ENCODE measurements at places on chromosomes 6 and 20.
A peak's percentile ranks its signal among the peaks of the same experiment; 100 is the strongest.

DNA sequence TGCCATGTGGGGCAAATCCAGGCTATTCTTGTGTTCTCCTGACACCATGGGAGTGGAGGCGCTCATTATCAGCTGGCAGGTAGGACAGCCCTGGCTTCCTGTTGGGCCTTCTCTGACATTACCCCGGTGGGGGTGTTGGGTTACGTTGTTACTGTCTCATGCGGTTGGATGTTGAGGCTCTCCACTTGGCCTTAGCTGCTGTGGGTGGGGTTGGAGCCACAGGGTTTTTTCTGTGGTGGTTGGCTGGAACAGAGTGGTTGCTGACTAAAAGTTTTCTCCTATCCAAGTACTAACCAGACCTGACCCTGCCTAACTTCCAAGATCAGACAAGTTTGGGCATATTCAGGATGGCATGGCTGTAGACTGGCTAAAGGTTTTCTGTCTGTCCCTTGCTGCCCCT, 20.2 kb downstream of the RIPK1 start:
- no peak for DNase-seq

GRCh38 chr6:79570129-79571029, 33.1 kb upstream of the LCA5 start:
- DNase-seq: peak; percentile 45

DNA sequence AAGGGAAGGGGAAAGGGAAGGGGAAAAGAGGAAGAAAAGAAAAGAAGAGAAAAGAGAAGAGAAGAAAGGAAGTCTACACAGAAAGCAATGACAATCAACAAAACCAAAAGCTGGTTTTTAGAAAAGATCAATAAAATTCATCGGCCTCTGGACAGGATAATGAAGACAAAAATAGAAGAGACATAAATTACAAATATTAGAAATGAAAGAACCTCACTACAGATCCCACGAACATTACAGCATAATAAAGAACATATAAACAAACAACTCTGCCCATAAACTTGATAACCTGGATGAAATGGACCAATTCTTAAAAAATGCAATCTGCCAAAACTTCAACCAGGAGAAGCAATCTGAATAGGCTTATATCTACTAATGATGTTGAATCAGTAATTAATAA, 20.7 kb upstream of the ASF1A start:
- DNase-seq: no peak

- no peak for DNase-seq
Observed at GRCh38 chr20:22411286-22411626, 173.1 kb downstream of the FOXA2 start.

DNA sequence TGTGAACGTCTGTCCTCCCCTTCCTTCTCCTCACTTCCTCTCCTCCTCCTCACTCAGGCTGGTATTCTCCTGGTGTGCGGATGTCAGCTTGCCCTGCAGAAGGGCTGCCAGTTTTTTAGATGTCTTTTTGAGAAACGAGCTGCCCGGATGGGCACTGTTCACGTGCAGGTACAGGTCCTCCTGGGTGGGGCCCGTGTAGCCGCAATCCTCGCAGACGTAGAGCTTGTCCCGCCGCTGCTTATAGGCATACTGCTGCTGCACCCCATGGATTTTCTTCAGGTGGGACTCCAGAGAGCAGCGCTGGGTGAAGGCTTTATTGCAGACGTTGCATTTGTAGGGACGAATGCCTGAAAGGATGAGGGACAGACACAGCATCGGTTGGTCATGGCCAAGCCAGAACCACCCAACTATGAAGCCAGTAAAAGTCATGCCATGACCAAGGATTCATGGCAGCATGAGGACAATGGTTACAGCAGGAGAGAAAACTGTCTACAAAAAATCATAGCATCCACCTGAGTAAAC, 33.0 kb downstream of the OVOL2 start:
- no peak for DNase-seq

DNA sequence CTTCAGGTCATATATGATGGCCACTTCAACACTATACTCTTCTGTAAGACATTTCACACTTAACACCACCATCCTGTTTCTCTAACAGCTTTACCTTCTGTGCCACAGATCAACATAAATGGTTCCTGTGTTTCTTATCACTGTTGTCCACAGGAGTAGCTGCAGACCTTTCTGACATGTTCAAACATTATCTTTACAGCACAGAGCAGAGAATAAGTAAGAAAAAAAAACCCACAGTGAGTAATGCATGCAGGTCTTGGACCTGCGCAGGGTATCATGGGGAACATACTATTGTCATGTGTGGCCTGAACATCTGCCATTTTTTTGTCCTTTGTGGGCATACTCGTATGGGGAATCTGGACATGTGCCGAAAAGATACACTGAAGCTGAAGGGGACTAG, 161.9 kb downstream of the KIF16B start:
- no peak for DNase-seq

- DNase-seq: peak; percentile 16
Observed at GRCh38 chr6:135423649-135424128, 73.9 kb downstream of the AHI1 start.

- no peak for DNase-seq
Observed at GRCh38 chr20:33621717-33622400, 40.3 kb upstream of the C20orf144 start.

DNA sequence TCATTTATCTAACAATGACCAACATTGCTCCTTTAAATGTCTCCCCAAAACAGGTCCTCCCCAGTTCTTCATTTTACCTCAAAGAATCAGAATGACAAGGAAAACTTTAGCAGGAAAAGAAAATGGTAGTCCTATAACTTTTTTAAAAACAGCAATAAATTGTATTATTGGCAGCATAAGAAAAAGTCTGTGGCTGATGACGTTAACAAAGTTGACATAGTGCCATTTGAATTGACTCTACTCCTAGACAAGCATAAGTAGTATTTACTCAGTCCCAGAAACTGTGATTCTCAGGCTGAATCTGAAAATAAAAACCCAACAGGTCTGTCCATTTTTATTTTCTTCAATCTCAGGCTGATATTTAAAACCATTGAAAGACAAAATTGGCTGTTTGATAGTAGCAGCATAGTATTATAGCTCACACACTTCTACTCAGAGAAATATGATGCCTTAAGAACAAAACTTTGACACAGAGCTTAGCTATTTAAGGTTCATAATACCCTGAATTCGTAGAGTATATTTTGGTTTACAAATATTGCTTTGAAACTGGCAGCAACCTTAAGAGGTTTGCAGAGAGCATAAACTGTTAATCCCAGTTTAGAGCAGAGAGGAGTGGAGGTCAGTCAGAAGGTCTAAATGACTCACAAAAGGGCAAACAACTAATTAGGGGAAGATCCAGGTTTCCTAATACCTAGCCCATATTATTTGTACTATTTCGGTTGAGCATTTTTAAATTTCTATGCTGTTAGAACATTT, 35.0 kb upstream of the TENT5A start:
- DNase-seq: no peak

- DNase-seq: no peak
Observed at GRCh38 chr20:38046572-38046971, 13.0 kb downstream of the RPRD1B start.

- DNase-seq: no peak
Observed at GRCh38 chr20:47048054-47048453, 153.4 kb downstream of the EYA2 start.

DNA sequence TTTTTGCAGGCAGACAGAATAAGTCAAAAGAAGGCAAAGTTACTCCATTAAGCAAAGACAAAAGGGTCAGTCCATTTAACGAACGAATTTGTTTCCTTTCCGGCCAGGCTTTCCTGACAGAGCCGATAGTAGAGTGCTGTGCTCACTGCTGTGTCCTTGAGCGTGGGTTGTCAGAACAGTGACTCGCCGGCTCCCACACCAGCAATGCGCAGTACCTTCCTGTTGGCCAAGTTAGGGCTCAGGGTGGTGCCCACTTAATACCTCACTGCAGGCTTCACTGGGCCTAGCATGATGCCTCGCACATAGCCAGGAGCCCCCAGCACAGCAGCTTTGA, 294.7 kb downstream of the FOXC1 start:
- no peak for DNase-seq

DNA sequence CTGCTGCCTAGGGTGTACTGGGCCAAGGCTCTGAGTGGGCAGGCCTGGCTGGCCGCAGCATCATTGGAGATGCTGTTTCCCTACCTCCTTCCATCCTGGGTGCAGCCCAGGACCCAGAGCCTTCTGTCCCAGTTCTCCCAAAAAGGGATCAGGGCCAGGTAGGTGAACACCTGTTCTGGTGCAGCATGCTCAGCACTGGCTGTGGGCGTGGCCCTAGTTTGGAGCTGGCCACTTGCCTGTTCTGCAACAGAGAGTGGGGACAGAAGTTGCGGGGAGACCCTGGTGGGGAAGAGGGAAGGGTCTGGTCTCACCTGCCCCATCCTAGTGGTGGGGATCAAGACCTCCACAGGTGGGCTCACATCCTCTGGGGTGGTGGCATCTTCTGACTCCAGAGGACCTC, 1.4 kb upstream of the ARMC12 start:
- DNase-seq: no peak

GRCh38 chr6:125906158-125906998, 50.2 kb upstream of the HINT3 start:
- DNase-seq: peak; percentile 37

GRCh38 chr6:53894091-53894490, 99.3 kb downstream of the LRRC1 start:
- DNase-seq: peak; percentile 12

- no peak for DNase-seq
Observed at GRCh38 chr6:133129556-133129955, 111.6 kb upstream of the EYA4 start.

- DNase-seq: no peak
Observed at GRCh38 chr6:143700684-143701348, 23.1 kb downstream of the PHACTR2 start.
